ENCODE measurements at places on chromosomes 2 and 18.
A peak's percentile ranks its signal among the peaks of the same experiment; 100 is the strongest.

- DNase-seq: no peak
These were observed 331.6 kb downstream of the TXNL1 start for GRCh38 chr18:56306797-56307196.

DNA sequence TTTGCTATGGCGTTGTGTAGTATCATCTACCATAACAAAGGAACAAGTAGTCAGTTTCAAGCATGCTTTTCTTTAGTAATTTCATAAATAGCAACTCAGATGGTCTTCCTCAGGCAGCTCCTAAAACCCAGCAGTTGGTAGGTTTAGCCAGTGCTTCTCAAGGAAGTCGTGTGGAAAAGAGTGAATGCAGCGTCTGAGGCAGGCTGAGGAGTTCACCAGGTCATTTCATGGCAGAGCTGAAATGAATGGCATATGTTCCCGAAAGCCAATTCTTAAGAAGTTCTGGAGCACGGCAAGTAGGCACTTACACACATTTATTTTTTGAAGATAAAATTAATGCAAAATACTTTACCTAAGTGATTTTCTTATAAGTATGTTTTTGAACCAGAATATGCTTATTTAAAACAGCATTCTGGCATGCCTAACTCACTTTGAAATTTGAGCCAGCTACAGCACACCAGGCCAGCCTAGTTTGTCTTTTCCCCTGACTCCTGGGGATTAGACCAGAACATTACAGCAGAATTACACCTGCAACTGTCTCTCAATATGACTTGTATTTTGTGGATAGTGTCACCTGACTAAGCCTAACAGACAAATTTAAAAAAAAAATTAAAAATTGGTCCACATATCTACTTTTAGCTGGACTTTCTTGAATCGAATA is 62.2 kb downstream of the OSBPL6 start:
- DNase-seq: no peak

DNA sequence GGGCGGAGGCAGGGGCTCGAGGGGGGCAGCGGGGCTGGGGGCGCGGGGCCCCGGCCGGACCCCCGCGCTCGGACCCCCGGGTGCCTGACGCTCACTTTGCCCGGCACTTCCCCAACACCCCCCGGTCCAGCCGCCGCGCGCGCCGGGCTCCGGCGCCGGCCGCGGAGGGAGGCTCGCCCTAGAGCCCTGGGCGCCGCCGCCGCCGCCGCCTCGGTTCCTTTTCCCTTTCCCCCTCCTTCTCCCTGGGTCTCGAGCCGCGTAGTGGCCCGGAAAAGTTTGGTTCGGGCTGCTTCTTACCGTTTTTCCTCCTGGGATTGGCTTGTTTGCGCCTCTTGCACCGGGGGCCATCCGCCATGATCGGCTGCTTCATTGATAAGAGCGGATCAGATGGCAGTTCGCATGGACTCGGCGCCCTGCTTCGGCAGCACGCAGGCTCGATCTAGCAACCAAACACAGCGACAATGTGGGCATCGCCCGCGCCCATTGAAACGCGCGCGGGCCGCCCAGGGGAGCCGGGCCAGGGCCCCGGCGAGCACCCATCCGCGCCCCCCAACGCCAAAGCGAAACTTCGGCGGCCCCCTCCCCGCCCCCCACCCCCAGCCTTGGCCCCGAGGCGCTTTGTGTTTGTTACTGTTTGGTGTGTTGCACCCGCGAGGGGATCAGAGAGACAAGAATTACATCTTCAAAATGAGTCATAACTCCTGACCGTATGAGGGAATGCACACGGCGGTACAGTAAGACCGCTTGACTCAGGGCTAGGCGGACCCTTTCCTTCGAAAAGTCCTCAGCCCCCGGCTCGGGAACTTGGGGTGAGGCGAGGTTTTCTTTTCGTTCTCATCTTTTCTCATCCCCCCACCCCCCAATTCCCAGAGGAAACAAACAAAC is 2.7 kb downstream of the ZEB2 start:
- DNase-seq: no peak

DNA sequence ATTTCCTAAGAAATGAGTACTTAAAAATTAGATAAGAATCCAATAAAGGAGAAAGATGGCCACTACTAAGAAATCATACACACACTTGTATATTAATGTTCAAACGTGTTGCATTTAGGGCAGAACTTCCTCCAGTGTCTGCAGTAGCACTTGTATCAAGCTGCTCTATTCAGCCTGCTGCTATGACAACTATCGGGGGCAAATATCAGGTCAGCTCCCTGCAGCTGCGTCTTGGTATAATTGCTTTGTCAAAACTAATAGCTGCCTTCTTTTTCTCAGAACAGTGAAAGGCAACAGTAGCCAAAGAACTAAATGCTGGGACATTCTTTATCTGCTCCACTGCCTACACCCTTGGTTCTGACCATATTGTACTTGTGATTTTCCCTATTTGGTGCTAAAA is 300.7 kb downstream of the NOL4 start:
- DNase-seq: no peak

- DNase-seq: no peak
These were observed 1530.9 kb upstream of the LRRTM1 start for GRCh38 chr2:81835321-81836000.

- DNase-seq: no peak
These were observed 593.2 kb upstream of the ZNF804A start for GRCh38 chr2:184004948-184005672.

DNA sequence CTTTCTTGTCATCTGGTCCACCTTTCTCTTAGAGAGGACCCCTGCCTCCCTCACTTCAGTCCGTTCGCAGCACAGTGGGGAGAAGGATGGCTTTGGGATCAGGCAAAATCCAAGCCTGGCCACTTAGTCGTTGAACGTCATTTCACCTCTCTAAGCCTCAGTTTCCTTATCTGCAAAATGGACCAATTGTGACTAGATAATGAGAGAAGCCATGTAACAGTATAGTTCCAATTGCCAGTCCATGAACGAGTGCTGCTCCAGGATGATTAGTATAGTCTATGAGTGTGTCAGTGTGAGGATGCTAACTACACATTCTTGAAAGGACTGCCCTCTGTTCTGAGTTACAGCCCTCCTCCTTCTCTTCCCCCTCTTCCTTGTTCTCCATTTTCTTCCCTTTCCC is 1.1 kb downstream of the INHA start:
- no peak for DNase-seq

GRCh38 chr2:75431763-75432162 is 129.0 kb downstream of the EVA1A start:
- DNase-seq: no peak

DNA sequence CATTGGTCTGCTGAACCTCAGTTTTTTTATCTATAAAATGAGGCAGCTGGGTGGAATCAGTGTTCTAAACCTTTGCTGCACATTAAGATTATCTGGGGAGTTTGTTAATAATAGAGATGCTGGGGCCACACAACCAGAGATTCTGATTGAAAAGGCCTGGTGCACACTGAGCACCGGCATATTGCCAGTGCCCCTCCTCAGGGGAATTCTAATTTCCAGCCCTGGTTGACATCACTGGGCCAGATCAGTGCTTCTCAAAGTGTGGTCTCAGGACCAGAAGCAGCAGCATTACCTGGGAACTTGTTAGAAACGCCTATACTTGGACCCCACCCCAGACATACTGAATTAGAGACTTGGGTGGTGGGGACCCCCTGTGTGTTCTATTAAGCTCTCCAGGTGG is 112.5 kb downstream of the SETBP1 start:
- DNase-seq: no peak

DNA sequence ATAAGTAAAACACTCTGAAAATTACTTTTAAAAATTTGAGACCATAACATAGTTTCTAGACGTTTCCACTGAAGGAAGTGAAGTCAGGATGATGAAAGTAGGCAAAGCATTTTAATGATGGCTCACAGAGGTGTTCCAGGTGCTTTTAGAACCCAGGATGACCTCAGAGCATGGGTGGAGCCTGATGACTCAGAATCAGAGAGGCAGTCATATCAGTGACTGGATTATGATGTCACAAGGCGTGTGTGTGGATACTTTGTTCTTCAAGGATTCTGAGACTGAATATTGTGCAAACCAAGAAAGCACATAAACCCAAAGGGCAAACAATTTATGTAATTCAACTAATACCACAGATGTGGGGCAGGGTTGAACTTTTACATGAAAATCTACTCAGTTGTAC is 208.0 kb upstream of the FBXO11 start:
- DNase-seq: peak; percentile 19

DNA sequence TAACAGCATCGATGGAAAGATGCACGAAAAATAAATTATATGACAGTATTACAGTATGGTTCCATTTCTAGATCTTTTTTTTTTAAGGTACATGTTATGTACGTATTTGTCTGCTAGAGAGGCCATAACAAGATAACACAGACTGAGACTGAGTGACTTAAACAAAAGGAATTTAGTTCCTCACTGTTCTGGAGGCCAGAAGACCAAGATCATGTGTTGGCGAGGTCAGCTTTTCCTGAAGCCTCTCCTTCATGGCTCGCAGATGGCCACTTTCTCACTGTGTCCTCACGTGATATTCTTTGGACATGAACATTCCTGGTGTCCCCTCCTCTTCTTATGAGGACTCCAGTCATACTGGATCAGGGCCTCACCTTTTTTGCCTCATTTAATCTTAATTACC is 177.4 kb downstream of the CAPN13 start:
- DNase-seq: no peak

- peak; percentile 37 for DNase-seq
These were observed 7.5 kb upstream of the RNF144A start for GRCh38 chr2:6909431-6910385.

DNA sequence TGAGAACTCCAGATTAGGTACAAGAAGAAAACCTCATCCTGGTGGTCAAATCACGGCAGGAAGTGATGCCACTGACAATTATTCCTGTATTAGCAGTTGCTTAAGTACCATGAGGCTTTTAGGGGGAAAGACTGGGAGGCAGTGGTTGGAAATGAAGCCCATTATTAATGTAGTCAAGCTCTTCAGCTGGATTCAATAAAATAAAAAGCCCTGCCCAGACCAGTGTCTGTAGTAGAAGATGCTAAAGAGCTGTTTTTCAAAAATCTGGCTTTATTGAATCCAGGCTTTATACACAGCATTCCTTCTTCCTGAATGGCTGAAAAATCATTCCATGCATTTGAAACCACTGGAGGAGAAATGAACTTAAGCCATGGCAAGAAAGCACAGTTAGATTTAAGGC is 155.2 kb downstream of the BCL2 start:
- DNase-seq: no peak

GRCh38 chr2:10002681-10003080 is 40.7 kb upstream of the KLF11 start:
- no peak for DNase-seq

- no peak for DNase-seq
These were observed 18.1 kb upstream of the MAPRE3 start for GRCh38 chr2:26952374-26952773.

DNA sequence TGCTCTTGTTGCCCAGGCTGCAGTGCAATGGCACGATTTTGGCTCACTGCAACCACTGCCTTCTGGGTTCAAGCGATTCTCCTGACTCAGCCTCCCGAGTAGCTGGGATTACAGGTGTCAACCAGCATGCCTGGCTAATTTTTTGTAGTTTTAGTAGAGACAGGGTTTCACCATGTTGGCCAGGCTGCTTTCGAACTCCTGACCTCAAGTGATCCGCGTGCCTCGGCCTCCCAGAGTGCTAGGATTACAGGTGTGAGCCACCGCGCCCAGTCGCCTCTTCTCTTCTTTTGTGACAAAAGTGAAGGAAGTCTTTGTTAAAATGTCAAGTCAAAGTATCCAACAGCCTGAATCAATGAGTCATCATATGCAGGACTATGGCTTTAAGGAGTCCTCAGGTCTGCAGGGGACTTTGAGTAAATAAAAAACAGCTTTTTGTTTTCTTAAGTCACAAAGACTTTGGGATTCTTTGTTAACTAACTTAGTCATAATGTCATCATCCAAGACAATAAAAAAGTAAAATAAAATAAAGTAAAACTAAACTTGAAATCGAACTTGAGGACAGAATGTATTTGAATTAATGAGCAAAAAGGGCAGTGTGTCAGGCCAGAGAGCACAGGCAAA is 1153.2 kb downstream of the SUCLG1 start:
- DNase-seq: no peak

DNA sequence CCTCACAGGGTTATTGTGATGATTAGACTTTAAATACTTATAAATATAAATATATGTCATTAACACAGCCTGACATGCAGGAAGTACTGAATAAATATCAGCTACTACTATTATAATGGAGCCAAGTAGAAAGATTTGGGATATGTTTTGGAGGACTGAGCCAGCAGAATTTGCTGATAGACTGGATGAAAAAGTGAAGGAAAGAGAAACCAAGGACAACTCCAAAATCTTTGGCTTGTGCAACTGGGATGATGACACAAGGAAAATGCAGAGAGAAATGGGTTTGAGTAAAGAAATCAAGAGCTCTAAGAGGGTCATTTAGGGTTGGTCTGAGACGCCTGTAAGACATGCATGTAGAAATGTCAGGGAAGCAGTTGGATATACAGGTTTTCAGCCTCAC is 15.6 kb downstream of the ADD2 start:
- DNase-seq: no peak

DNA sequence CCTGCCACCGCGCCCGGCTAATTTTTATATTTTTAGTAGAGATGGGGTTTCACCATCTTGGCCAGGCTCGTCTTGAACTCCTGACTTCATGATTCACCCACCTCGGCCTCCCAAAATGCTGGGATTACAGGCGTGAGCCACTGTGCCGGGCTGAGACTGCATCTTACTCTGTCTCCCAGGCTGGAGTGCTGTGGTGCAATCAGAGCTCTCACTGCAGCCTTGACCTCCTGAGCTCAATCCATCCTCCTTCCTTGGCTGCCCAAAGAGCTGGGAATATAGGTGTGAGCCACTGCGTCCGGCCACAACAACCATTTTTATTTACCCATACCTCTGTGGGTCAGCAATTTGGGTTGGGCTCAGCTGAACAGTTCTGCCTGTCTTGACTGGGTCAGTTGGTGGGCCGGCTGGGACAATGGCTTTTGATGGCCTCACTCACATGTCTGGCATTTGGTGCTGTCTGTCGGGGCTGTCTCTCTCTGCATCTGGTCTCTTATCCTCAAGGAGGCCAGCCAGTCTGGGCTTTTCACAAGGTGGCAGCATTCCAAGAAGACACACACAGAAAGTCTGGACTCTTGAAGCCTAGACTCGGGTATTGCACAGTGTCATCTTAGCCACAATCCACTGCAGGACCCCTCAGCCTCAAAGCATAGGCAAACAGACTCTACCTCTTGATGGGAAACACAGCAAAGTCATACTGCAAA is 116.8 kb upstream of the GATA6 start:
- no peak for DNase-seq

DNA sequence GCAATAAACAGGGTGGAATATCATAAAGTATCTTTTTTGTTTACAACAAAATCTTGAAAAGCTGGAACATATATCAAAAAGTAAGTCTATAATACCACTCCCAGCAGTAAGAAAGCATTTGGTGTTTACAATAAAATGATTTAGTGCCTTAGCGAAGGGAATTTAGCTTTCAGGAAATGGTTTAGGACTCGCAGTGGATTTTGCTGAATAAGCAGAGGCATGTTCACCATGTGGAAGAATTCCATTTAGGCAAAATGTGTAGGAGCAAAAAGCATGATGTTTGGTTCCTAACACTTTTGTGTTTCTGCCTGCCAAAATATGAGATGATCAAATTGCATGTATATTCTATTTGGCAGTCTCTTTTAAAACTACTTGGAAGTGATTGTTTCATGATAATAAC is 163.6 kb downstream of the AGPS start:
- no peak for DNase-seq
